H1 (cell line): ENCODE measurements at places on chromosomes 13 and 19. TPM values are rescaled to one million over a fixed set of nuclear protein-coding genes. Genes with fewer than 3 reads are reported as not detected.

Gene MISP3
- 0.92 and 1.4 TPM in 2 replicates for total RNA-seq

Gene TSHZ3
- 9.3 and 12.3 TPM in 2 replicates for total RNA-seq

GRCh38 chr19:14218620-14219330 is 12.8 kb upstream of the ADGRL1 start:
- DNase-seq: no peak
- H3K27ac ChIP-seq: no peak overlapping the region
- H3K4me1 ChIP-seq: no peaks in the 10 kb centered on the region; the same call in 1 of the 2 replicates
- H3K4me3 ChIP-seq: no peak overlapping the region

- no peak overlapping the region for H3K27ac ChIP-seq
- DNase-seq: no peak
- H3K4me3 ChIP-seq: no peak overlapping the region
- H3K27me3 ChIP-seq: no peaks in the 10 kb centered on the region; the same call in 1 of the 2 replicates
- peaks cover 56% of the 10 kb centered on the region for H3K36me3 ChIP-seq
Measured at GRCh38 chr19:1254530-1255185, 6.3 kb downstream of the MIDN start.
